ENCODE measurements at places on chromosomes 5 and 9. TPM values are rescaled to one million over a fixed set of nuclear protein-coding genes. Genes with fewer than 3 reads are reported as not detected.

- ATAC-seq: no peak
Observed at GRCh38 chr5:40204144-40204543, 475.6 kb upstream of the PTGER4 start.

PCDHGA2 gene
- not detected for total RNA-seq

DNA sequence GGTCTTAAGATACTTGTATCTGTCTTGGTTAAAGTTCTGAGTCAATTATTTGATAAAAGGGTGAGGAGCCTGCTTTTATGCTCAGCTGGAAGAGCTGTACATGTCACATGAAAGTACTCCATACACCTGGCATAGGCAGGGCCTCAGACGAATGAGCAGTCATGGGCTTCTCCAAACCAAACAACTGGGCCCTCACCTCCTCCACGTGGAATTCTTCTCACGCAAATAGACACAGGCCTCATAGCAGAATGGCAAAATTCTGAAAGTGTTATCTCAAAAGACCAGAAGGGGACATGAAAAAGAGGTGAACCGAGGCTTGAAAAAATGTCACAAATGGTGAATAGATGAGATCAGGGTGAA is 48.6 kb downstream of the FAM240B start:
- no peak for ATAC-seq

DNA sequence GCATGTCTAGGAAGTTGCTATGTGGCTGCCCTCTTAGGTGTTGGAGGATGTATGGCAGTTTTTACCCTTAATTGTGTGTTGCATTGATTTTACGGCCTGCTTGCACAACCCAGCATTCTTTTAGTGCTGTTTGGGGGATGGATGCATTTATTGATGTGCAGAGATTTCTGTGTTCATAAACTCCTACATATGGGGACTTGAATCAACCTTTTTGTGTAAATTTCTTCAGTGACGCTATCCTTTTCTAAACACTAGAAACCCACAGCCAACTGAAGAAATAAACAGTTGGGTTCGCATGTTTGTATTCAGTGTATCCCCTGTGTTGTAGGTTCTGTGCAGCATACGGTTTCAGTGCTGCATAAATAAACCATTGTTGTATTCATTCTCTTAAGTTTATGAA is 263.7 kb downstream of the RASEF start:
- ATAC-seq: no peak

- ATAC-seq: peak; percentile 97
Observed at GRCh38 chr9:127316586-127317323, 52.2 kb downstream of the GARNL3 start.

DNA sequence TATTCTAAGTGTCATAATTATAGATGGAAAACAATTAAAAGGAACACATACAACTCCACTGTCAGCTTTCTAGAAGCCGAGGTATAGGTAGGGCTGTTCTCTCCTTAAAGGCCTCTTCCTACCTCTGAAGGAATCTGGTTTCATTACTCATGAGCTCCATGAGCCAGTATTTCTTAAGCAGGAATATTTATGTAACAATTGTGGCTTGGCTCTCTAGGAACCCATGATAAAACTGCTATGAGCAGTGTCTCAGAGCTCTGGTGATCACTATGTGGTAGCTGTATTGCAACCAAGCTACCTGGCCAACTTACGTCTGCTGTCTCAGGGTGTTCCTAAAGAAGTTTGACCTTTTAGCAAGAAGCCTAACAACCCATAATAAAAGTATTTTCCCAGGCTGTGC is 157.7 kb downstream of the CEP120 start:
- no peak for ATAC-seq

All from activated T-helper 17 cell treated with anti-CD3 and anti-CD28 coated beads, Interleukin-2, amount 50 U/mL, for 72 hours (primary cell).